ENCODE measurements at places on chromosomes 11 and 22.

GRCh38 chr11:46674463-46675287, 25.7 kb downstream of the ARHGAP1 start:
- peaks cover 76% of the 10 kb centered on the region for H3K36me3 ChIP-seq
- H3K27me3 ChIP-seq = no peaks in the 10 kb centered on the region
- H3K4me3 ChIP-seq = no peak overlapping the region
- peaks cover 41% of the 10 kb centered on the region for H3K4me1 ChIP-seq
- H3K27ac ChIP-seq = peak overlapping the region; percentile 87

DNA sequence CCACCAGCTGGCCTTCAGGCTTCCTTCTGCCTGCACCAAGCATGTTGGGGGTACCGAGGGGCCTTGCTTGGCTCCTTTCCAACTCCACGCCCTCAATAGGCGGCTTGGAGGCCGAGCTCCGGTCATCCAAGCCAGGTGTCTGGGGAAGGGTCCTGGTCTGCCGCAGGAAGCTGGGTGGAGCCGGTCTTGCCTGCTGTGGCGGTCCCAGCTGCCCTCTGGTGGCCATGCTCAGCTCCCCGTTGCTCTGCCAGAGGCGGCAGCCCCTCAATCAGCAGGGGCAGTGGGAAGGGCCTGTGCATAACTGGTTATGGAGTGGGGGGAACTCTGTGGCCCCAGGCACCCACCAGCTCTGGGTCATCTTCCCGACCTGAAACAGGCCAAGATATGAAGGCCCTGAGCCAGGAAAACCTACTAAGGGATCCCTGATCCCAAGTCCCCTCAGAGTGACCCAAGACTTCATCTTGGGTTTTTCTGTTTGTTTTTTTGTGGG, 3.2 kb downstream of the ARVCF start:
- no peaks in the 10 kb centered on the region for H3K27me3 ChIP-seq
- H3K27ac ChIP-seq = no peak overlapping the region
- no peak for DNase-seq
- no peak overlapping the region for H3K4me3 ChIP-seq
- no peaks in the 10 kb centered on the region for H3K36me3 ChIP-seq

- H3K4me3 ChIP-seq = peak overlapping the region; percentile 84
- H3K4me1 ChIP-seq = peaks cover 40% of the 10 kb centered on the region
- DNase-seq = no peak
- H3K27me3 ChIP-seq = peaks cover under 1% of the 10 kb centered on the region
Measured at GRCh38 chr11:64305691-64306562, 603 bp downstream of the ESRRA start.

DNA sequence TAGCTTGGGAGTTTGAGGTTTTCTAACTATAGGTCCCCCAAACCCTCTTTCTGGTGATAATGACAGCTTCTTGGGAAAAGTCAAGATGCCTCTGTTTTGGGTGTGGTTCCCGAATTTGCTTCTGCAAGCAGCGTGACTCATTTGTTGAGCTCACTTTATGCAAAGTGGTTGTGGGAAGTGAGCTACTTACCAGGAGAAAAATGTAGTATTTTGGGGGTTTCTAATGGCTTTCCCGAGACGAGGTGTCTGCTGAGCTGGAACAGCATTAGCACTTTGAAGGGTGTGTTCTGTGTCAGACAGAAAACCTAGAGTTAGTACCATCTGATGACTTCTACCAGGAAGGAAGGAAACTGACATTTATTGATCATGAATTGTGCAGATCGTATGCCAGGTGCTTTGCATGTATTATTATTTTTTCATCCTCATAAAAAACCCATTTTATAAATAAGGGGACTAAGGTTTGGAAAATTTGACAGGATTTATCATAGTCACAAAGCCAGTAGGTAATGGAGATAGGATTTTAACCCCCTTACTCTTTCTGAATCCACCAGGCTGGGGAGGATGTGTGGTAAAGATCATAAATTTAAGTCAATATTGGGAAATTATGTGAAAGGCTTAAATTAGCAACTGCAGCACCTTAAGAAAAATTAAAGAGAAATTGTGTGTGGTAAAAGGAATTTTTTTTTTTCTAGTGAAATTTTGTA, 108.8 kb upstream of the CD44 start:
- H3K4me1 ChIP-seq = peaks cover 40% of the 10 kb centered on the region
- H3K4me3 ChIP-seq = no peak overlapping the region
- peak overlapping the region; percentile 91 for H3K27ac ChIP-seq

GRCh38 chr22:40960145-40960544, 9.0 kb downstream of the RBX1 start:
- no peak for DNase-seq
- peaks cover 75% of the 10 kb centered on the region for H3K36me3 ChIP-seq
- no peak overlapping the region for H3K4me3 ChIP-seq
- no peaks in the 10 kb centered on the region for H3K27me3 ChIP-seq

GRCh38 chr11:61505640-61506155, 2.9 kb upstream of the LRRC10B start:
- H3K27ac ChIP-seq = no peak overlapping the region
- H3K36me3 ChIP-seq = no peaks in the 10 kb centered on the region
- H3K4me1 ChIP-seq = peaks cover 24% of the 10 kb centered on the region

- no peaks in the 10 kb centered on the region for H3K4me1 ChIP-seq
- DNase-seq = no peak
- H3K4me3 ChIP-seq = no peak overlapping the region
- no peak overlapping the region for H3K27ac ChIP-seq
- H3K27me3 ChIP-seq = no peaks in the 10 kb centered on the region
- peaks cover 8% of the 10 kb centered on the region for H3K36me3 ChIP-seq
Measured at GRCh38 chr11:78282821-78283220, 94.1 kb downstream of the USP35 start.

DNA sequence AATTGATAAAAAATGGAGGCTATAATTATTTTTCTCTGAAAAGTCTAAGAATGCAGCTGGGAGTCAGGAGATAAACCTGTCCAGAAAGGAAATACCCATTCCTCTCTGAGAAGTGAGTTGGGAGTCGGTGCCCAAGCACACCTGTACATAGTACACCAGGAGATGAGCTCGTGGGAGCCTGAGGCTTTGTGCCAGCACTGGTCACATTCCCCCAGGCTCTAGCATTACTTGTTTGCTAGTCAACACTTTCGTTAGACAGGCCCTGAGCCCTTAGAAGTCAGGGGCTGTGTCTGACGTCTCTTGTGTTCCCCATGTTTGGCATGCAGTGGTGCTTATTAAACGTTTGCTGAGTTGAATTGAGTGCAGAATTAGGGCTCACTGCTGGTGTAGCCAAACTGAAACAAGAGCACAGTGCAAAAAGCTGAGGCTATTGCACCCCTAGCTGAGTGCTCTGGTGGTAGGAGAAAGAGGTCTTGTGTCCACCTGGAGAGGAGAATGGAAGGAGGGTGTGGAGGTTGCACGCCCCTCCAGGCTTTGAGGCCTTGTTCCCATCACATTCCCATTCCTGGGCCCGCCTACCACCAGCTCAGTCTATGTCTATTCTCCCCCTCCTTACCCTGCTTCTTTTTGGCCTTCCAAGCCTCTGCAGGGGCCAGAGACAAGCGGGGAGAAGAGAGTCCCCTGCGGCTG, 6.8 kb downstream of the ROBO4 start:
- H3K27ac ChIP-seq = no peak overlapping the region
- H3K36me3 ChIP-seq = no peaks in the 10 kb centered on the region
- no peak overlapping the region for H3K4me3 ChIP-seq
- H3K27me3 ChIP-seq = no peaks in the 10 kb centered on the region
- no peak for DNase-seq
- peaks cover 44% of the 10 kb centered on the region for H3K4me1 ChIP-seq

DNA sequence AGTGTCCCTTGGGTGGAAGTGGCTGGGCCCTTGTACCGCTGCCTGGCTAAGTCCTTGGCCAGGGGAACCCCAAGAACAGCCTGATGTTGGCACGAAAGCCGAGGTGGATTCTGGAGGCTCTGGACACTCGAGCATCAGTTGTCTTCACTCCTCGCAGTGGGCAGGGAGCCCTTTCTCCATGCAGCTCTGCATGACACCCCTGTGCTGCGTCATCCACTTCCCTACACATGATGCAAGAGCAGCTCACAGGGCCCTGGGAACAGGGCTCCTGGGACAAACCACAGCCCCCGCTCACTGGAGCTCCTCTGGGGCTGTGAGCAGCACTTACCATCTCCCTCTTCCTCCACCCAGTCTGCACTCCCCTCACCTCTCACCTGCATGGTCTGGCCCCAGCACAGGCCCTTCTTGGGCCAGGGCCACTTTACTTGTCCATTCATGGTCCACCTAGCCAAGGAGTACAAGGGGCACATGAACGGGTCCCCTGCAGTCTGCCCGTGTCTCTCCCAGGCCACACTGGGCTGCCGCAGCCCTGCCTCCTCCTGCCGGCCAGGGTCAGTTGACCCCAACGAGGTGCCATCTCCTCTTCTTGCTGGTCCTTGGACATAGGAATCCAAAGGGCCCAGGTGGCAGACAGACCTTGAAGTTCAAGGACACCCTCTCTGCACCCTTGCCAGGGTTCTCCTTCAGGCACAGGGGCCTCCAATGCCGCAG, 66.5 kb downstream of the IGF2 start:
- H3K27me3 ChIP-seq = peaks cover 61% of the 10 kb centered on the region
- no peak overlapping the region for H3K4me3 ChIP-seq
- peak; percentile 72 for DNase-seq
- H3K36me3 ChIP-seq = no peaks in the 10 kb centered on the region
- peaks cover 12% of the 10 kb centered on the region for H3K4me1 ChIP-seq
- H3K27ac ChIP-seq = no peak overlapping the region

- peaks cover 29% of the 10 kb centered on the region for H3K4me1 ChIP-seq
- no peaks in the 10 kb centered on the region for H3K27me3 ChIP-seq
- H3K4me3 ChIP-seq = peak overlapping the region; percentile 52
Measured at GRCh38 chr11:120169981-120170698, 32.2 kb upstream of the TRIM29 start.

DNA sequence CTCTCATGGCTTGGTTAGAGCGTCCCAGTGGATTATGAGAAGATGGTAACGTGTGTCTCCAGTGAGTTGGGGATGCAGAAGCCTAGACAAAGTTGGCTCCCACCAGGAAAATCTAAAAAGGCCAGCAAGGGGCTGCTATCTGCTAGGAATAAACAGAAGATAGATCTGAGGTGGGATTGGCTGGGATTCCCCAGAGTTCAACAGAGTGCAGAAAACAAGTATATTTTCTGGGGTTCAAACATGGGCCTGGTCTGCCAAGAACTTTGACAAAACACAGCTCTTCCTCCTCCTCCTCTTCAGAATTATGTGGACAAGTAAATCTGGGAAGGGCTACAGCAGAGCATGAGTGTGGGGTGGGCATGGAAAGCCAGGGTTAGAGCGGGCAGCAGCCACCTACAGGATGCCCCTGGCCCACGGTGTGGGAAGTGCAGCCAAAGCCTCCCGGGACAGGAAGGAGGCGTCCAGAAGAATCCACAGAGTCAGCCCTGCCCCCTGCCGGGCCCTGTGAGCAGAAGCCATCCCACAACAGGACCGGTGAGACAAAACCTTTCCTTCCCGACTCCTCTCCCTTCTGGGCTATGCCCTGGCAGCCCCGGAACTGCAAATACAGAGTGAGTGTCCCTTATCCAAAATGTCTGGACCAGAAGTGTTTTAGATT, 67.1 kb downstream of the CD82 start:
- H3K4me3 ChIP-seq = no peak overlapping the region
- DNase-seq = no peak
- no peaks in the 10 kb centered on the region for H3K27me3 ChIP-seq
- no peak overlapping the region for H3K27ac ChIP-seq
- no peaks in the 10 kb centered on the region for H3K36me3 ChIP-seq
- peaks cover 16% of the 10 kb centered on the region for H3K4me1 ChIP-seq

DNA sequence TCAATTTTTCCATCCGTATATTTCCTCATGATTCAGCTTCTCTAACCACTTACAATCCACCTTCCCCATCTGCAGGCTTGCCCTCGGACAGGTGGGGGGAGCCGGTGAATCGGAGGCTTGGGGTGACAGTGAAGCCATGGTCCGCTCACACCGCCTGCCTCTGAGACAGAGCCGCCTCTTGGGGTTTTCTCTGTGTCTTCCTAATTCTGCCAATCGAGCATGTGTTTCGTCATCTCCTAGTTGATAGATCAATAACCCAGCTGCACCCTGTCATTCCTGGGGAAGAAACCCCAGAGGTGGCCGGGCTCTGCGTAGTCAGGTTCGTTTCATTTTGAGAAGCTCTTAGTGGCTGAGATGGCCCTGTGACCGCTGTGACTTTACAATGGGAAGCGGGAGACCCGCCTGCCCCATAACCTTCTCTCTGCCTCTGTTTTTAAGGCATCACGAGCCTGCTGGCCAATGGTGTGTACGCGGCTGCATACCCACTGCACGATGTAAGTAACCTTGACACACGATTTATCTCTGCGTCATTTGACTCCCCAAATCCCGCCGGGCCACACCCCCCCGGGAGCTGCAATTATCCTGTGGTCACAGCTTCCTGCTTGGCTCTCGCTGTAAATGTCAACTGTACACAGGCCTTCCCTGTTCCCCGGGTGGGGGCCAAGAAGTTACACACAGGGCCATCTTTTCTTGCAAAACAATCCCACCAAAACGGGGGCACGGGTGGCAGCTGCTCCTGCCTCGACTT, 33.3 kb downstream of the ANO1 start:
- peaks cover 5% of the 10 kb centered on the region for H3K4me1 ChIP-seq
- no peaks in the 10 kb centered on the region for H3K27me3 ChIP-seq
- peak overlapping the region; percentile 68 for H3K27ac ChIP-seq
- H3K4me3 ChIP-seq = no peak overlapping the region

DNA sequence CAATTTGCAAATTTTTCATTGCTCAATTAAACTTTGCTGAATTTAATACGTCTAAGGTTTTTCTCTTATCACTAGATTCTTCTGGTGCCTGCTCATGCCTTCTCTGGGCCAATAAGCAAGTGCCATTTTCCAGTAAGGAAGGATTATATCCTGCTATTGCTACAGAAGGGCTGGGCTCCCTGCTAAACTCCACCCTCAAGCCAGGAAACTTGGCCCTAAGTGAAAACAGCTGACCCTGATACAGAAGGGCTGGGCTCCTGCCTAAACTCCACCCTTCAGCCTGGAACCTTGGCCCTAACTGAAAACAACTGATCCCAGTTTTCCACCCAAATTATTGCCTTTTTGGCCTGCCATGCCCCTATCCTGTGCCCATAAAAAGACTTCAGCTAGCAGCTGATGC, 385.3 kb downstream of the DYNC2H1 start:
- H3K27ac ChIP-seq = no peak overlapping the region
- no peak overlapping the region for H3K4me3 ChIP-seq
- H3K4me1 ChIP-seq = no peaks in the 10 kb centered on the region
- no peaks in the 10 kb centered on the region for H3K27me3 ChIP-seq

Measured in suprapubic skin (tissue), 4 donors.